ENCODE measurements at places on chromosomes 2 and 18. TPM values are rescaled to one million over a fixed set of nuclear protein-coding genes. Genes with fewer than 3 reads are reported as not detected.

GRCh38 chr2:9306911-9307310, 100.3 kb downstream of the ASAP2 start:
- no peak for DNase-seq

Gene RAX
- not detected for total RNA-seq

- DNase-seq = no peak
These were observed 37.1 kb upstream of the GPR75 start for GRCh38 chr2:53896864-53897263.

DNA sequence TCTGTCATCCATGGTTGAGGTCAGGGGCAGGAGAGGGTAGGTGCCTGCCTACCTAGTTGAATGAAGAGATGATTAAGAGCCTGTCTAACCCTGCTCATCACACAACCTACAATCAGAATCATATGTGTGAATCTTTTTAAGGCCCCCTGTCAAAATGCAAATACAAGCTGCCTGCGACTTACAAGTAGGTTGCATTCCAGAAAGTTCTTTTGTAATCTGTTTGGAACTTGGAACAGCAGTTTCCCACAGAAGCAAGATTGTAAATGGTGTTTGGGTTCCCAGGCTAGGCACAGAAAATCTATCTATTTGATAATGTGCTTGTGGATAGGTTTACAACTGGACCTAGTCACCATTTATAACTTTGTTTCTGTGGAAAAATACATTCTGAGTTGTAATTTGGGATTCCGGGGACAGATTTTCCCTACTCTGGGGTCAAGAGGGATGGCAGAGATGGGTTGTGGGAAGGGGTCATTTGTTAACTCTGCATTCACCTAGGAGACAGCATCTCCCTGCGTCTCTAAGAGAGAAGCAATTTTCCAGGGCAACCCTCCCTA, 4.4 kb downstream of the LIPG start:
- no peak for DNase-seq

- no peak for DNase-seq
These were observed 45.3 kb downstream of the FBLN7 start for GRCh38 chr2:112183327-112184025.

DNA sequence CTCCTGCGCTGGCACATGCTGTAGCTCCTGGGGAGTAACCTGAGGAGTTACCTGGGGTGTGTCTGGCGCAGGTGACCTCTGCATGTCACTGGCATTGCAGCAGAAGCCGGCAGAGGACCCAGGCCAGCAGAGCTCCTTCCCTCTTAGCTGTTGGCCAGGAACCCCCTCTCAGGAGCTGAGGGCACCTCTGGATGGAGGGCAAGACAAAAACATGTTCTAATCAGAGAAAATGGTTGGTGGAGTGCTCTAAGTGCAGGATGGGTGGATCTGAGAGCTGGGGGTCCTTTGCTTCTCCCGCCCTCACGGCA, 44.9 kb upstream of the SNTG2 start:
- DNase-seq = no peak

Gene IL1RN
- total RNA-seq = not detected

DNA sequence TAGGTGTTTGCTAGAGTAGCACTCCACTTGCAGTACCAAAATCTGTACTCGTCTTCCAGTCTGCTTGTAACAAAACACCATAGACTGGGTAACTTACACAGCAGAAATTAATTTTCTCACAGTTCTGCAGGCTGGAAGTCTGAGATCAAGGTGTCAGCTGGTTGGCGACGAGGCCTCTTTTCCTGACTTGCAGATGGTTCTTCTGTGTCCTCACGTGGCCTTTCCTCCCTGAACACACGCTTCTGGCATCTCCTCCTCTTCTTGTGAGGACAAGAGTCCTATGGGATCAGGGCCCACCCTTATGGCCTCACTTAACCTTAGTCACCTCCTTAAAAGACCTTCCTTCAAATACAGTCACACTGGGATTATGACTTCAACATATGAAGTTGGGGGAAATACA, 493.5 kb upstream of the MYT1L start:
- no peak for DNase-seq

DNA sequence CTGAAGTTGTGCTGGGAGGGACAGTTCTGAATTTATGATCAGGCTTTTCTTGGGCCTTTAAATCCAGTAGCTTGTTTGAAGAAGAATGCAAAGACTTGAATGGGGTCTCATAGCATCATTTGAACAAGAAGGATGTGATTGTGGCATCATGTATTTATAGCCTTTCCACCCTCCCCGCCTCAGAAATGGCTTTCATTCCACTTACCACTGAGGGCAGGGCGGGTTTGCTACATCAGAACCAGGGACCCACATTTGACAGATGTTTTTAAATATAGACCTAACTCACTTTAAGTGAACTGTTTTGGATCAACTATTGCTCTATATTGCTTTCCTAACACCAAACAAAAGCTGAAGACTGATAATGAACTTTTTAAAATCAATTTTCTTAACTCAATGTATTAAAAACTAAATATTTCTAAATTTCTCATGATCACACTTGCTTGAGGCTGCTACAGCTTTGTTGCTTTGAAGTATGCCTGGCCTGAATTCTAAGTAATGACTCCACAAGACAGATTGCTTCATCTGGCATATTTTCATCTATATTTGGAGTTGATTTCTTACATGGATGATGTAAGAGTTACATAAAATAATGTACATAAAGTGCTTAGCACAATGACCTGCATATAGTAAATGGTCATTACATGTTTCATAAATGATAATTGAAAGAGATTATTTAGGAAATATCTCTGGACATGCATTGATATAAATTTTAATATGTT, 1552.9 kb upstream of the SLC39A10 start:
- no peak for DNase-seq

- DNase-seq = peak; percentile 69
These were observed 58.1 kb upstream of the RALBP1 start for GRCh38 chr18:9417073-9417851.

DNA sequence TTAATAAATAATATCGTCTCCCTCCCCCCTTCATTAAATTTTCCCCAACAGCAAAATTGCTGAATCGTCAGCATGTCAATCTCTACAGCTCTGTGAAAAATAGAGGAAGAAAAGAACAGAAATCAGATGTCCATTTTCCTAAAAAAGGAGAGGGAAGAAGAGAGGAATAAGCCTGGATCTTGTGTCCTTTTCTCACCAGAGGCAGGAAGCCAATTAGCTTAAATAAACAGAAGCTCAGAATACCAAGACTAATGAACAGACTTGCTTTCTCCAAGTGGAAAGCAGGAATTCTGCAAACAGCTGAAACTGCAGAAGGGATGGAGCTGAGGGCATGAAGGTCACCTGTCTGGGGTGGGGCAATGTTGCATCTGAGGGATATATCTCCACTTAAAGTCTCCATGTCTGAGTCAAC, 265.7 kb downstream of the CCDC85A start:
- no peak for DNase-seq

- DNase-seq = no peak
These were observed 228.9 kb upstream of the FOSL2 start for GRCh38 chr2:28163627-28164279.

GRCh38 chr2:64317707-64318475, 136.1 kb upstream of the LGALSL start:
- no peak for DNase-seq

DNA sequence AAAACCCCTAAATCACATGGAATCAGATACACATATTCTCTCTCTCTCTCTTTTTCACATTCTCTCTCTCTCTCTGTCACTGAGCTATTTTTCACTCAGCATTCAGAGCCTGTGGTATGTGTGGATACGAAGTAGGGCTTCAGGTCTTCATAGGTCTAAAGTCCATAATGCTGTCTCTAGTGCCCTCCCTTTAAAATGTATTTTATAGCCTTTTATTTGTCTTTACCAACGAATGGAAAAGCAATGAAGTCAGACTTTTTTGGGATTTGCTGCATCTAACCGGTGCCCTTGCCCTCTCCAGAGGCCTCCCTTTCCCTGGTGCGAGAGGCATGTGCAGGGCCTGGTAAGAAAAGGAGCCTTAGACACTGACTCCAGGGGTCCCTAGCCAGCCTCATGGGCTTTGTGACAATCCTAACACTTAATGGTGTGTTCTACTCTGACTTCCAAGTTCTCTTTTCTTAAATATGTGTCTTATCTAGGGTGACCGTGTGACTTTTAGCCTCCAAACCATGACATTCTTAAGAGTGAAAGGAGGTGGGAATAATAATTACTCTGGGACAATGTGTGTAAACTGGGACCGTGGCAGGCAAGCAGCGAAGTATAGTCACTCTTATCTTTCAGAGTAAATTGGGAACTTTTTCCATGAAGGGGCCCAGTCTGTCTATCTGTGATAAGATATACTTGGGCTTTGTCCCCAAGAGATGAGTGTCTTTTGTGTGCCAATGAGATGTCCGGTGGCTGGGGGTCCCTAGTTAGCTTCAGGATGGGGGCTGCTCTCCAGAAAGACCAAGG, 101.1 kb downstream of the B3GNT2 start:
- DNase-seq = no peak

GRCh38 chr2:11155381-11156035, at the start of gene SLC66A3:
Gene SLC66A3 (plus strand): TSS chr2:11155467. CDS start chr2:11155547, 80 bp downstream.
- DNase-seq = peak; percentile 87

GRCh38 chr2:59912042-59912441, 641.4 kb downstream of the BCL11A start:
- no peak for DNase-seq

Gene TUBA3E
- not detected for total RNA-seq

DNA sequence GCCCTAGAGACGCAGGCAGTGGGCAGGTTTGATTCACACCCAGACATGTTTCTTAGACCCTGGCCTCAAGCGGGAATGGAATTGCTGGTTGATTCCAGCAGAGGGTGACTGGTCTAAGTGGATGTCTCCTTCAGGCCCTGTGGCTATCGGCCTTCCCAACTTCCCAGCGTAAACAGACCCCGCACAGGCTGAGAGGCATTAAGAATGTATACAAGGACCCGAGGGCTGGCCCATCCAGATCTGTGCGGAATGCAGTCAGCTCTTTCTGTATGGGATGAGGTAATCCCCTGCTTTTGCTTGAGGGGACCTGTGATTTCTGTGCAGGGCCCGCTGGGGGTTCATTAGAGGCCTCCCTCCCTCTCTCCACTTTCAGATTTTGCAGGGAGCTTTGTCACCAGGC, 6.5 kb downstream of the ACKR3 start:
- peak; percentile 77 for DNase-seq

- peak; percentile 67 for DNase-seq
These were observed 126.8 kb downstream of the SEPTIN10 start for GRCh38 chr2:109486711-109487535.

DNA sequence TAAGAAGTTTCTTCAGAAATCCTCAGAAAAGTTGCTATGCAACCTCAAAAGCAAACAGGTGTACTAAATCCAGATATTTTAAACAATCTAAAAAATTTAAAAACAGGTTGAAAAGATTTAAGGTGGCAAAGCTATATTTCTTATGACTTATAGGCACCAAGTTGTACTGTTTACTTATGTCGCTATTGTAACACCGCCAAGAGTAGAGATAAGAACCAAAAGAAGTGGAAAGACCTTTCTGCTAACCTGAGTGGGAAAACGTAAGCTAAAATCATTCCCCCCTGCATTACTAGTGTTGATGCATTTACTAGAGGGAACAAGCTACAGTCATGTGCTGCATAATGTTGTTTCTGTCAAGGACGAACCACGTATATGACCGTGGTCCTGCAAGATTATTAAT, 83.1 kb downstream of the TRIP12 start:
- no peak for DNase-seq

DNA sequence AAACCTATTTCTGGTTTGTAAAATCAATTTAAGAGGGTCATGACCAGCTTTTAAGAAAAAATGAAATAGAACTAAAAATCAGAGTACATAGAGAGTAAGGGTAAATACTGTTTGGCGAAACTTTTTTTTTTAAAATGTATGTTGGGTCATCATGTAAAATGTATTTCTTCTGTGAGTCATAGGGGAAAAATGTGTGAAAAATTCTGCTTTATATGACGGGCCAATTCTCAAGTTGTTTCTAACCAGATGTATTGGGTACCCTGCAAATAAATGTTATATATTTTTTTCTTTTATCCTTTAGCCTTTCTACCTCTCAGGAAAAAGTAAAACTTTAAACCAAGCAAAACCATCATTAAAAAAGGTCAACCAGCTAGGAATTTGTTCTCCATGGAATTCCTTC, 13.9 kb downstream of the AFTPH start:
- peak; percentile 6 for DNase-seq

- no peak for DNase-seq
These were observed 84.9 kb downstream of the DYSF start for GRCh38 chr2:71538241-71538640.

- DNase-seq = no peak
These were observed 417.9 kb downstream of the CDH7 start for GRCh38 chr18:66168685-66169235.

DNA sequence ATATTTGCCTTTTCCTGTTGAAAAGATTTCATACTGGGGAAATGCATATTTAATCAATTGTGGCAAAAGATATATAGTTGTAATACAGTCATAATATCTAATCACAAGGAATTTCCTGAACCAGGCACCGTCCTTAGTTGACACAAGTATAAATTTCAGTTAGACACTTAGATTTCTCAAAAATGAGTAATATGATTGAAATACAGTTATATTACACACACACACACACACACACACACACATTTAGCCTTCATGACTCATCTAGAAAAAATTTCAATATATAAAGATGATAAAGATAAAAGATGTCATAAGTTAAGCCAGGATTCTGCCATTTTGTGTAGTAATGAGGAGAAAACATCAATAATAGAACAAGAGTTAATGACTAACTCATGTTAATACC, 258.4 kb upstream of the ZNF804A start:
- peak; percentile 62 for DNase-seq

Gene APCDD1
- total RNA-seq = 0.95 TPM

Gene ERFE
- 1.2 TPM for total RNA-seq

DNA sequence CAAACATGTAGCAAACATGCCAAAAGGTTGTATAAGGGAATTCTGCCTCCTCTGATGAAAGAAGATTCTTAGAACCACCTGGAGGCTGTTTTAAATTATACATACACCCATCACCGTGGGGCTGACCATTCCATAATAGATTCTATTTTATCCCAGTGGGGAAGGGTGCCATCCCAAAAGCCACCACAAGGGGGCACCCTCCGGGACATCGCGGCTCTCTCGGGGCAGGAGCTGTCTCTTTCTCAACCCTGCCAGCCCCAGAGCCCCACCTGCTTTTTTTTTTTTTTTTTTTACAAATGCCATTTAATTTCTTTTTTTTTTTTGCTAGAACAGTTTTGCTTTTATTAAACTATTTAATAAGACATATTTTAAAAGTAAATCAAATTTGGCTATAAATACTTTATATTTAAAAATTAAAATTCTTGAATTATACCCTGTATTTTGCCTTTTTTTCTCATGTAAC, 8.6 kb upstream of the MTCL1 start:
- DNase-seq = peak; percentile 66

Gene SLC11A1
- not detected for total RNA-seq

DNA sequence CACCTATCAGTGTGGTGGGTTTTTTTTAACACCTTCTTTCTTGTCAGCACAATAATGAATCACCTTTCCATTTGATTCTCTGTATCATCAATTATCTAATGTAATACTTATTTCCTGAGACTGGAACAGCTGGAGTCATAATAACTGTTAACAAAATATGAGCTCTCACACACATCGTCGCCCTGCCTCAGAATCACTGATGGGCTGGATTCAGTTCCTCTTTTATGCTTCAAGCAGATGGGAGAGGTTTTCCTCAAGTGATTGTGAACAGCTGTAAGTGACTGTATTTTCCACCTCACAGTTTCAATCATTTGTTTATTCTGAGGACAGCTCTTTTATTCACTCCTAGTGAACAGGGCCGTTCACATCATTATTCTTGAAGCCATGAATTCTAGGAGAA, 330.2 kb downstream of the DSC3 start:
- no peak for DNase-seq

Gene ESPNL
- not detected for total RNA-seq

Data from endothelial cell of umbilical vein (primary cell).